Activated CD4-positive, alpha-beta T cell treated with anti-CD3 and anti-CD28 coated beads for 24 hours (primary cell): ENCODE measurements at places on chromosomes 2 and 18.

DNA sequence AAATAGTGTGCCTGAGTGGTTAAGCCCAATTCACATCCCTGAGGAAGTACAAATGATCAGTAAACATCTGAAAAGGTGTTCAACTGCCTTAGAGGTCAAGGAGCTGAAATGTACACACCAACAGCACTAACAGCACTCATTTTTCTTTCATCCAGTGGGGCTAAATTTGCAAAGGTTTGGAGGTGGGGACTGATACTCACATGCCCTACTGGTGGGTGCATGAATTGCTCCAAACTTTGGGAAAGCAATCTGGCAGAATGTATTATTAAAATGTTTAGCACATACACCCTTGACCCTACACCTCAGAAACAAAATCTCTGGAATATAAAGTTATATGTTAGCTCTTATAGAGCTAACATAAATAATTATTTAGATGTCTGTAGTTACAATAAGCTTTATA is 19.0 kb upstream of the FAM178B start:
- DNase-seq: no peak

DNA sequence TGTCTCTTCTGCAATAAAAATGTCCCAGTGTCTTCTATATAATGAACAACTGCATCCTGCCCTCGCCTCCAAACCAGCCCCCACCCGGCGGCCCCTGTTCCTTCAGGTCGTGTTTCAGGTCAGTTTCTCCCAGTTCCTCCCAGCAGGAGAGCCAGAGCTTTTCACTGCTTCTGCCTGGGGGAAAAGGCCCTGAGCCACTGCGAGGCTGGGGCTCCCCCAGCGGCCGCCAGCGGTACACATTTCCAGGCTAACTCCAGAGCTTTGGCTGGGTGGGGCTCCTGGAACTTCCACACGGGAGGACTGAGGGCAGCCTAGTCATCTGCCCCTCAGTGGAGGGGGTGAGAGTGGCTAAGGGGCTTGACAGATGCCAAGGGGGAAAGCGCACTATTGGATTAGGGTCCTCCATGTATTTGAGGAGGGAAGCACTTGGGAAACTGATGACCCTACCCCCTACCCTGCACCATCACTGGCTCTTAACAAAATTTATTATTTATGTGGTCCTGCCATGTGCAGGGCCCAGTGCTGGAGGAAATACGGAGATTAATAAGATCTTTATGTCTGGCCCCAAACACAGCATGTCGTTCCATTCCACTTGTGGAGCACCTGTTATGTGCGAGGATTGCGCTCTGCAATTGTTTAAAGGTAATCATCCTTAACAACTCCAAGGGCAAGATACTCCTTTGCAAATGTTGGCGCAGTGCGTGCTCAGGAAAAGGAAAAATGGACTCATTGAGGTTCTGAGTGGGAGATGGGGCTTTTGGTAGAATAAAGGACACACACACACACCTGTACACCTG is 17.3 kb upstream of the CYS1 start:
- DNase-seq: no peak

- no peak for DNase-seq
Measured at GRCh38 chr18:75159238-75159518, 49.8 kb downstream of the PTGR3 start.

GRCh38 chr2:206127656-206128055 is 31.6 kb downstream of the NDUFS1 start:
- DNase-seq: no peak

DNA sequence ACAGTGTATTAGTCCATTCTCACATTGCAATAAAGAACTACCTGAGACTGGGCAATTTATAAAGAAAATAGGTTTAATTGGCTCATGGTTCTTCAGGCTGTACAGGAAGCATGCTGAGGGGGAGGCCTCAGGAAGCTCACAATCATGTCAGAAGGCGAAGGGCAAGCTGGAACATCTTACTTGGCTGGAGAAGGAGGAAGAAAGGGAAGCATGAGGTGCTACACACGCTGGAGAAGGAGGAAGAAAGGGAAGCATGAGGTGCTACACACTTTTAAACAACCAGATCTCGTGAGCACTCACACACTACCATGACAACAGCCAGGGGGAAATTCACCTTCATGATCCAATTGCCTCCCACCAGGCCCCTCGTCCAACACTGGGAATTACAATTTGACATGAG is 95.3 kb upstream of the FAM110C start:
- no peak for DNase-seq

DNA sequence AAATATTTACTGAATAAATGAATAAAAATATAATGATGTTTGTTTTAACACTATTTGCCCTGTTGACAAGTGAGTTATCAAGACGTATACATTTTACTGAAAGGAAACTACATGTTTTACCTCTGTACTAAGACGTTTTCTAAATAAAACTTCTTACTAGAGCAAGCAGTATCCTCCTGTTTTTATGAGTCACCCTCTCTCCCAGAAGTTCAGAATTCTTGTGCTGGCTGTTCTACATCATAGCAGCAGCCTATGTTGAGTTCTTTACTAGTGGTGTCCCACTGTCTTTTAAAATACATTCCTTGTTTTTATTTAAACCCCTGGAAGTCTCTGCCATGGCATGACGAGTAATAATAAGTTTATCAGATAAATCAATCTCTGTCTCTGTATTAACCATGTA is 297.4 kb downstream of the CALCRL start:
- no peak for DNase-seq

DNA sequence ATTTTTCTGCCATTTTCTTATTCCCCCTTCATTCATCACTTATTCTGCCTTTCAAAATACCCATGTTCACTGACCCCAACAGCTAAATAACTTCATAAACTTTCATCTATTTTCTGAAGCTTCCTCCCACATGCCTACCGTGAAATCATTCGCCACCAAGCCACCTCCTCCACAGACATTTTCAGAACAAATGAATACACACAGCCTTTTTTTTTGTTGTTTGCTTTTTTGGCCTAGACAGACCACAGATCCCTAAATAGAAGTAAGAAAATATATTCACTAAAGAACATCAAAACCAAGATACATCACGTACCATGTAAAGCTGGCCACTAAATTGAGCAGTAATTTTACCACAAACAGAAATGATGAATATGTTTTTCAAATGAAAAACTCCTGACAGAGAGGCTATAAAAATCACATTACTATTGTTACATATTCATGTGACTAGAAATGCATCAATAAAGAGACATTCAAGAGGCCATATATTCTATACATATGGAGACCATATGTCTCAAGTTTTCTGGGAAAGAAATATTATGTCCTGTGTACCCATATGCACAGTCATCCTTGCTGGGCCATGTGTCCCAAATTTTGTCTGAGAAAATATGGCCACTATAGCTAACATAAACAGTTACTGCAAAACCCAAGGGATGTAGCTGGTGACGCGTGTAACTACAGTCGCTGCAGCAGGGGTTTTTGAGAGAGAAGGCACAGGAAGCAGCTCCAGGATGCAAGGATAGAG is 200.3 kb downstream of the FBXO15 start:
- no peak for DNase-seq

DNA sequence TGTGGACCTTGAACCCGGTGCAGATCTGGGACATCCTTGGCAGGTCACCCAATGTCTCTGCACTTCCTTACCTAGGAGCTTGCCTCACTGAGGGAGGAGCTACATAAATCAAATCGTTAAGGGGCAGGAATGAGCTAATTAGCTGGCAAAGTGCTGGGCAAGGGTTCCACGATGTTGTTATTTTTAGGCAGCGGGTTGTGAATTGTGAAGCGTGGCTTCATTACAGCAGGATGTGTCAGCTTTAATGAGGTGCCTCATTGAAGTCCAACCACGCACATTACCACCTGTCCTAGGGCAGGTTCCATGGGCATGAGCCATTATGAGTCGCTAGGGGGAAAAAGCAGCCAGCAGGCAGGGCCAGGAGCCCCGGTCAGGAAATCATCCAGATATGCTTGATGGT is 127.0 kb upstream of the AGAP1 start:
- no peak for DNase-seq

DNA sequence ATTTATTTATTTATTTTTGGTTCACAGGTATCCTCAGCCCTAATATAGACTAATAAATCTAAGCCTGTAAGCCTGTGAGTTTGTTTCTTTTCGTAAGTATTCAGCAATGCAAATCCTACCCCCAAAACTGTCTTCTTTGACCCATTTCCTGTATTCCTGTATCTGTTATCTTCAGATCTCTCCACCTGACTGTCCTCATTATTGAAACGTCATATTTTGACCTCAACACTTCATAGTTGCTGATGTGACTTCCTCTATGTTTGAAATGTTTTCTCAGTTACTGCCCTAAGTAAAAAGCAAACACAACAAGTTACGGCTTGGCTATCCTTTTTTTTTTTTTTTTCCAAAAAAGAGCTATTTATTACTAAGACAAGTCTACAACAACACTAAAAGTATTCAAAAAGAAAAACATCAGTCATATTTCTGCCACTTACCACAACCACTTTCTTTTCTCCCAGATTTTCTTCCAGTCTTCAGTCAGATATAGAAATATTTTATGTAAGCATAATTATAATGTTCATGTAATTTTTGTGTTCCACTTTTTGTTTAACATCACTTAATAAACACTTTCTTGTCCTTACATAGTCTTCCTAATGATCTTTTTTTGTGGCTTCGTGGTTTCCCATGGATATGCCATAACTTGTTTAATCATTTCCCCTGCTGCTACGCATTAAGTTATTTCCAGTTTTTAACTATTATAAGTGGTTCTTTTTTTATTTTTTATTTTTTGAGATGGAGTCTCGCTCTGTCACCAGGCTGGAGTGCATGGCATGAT is 45.0 kb upstream of the EML4 start:
- DNase-seq: no peak

GRCh38 chr2:183740241-183740640 is 616.0 kb downstream of the NUP35 start:
- DNase-seq: no peak

GRCh38 chr2:96642564-96643360 is at the start of gene FER1L5:
TSS of gene FER1L5 (plus strand) at chr2:96642764. CDS start at chr2:96642837, 73 bp downstream.
- DNase-seq: no peak

GRCh38 chr2:191171708-191172355 is 21.0 kb upstream of the STAT4 start:
- no peak for DNase-seq

DNA sequence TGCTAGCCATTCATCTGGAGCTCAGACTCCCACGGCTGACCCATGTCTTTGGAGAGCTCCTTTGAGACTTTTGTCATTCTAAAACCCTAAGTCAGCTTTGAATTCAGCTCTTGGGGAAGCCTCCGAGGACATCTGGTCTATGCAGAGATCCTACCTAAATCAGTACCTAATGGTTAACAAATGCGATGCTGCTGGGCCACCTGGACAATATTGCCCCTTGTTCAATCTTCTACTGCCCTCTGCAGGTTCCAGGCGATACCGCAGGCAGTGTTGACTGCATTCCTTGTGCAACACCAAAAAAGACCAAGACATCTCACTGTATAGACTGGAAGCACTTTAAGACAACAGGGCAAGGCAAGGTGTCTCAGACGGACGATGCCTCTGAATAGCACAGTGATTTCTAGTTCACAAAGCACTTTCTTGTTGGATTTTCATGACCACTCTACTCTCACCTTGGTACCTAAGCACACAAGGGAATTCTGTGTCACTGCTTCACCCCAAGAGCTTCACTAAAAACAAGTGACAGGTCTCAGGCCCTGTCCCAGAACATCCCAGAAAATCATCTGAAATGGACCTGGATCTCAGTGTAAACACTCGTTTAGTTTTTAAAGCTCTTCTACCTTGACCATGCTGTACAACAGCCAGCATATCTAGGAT is 80.9 kb downstream of the XDH start:
- DNase-seq: peak; percentile 62

GRCh38 chr2:26008851-26009566 is 24.9 kb upstream of the RAB10 start:
- DNase-seq: no peak

DNA sequence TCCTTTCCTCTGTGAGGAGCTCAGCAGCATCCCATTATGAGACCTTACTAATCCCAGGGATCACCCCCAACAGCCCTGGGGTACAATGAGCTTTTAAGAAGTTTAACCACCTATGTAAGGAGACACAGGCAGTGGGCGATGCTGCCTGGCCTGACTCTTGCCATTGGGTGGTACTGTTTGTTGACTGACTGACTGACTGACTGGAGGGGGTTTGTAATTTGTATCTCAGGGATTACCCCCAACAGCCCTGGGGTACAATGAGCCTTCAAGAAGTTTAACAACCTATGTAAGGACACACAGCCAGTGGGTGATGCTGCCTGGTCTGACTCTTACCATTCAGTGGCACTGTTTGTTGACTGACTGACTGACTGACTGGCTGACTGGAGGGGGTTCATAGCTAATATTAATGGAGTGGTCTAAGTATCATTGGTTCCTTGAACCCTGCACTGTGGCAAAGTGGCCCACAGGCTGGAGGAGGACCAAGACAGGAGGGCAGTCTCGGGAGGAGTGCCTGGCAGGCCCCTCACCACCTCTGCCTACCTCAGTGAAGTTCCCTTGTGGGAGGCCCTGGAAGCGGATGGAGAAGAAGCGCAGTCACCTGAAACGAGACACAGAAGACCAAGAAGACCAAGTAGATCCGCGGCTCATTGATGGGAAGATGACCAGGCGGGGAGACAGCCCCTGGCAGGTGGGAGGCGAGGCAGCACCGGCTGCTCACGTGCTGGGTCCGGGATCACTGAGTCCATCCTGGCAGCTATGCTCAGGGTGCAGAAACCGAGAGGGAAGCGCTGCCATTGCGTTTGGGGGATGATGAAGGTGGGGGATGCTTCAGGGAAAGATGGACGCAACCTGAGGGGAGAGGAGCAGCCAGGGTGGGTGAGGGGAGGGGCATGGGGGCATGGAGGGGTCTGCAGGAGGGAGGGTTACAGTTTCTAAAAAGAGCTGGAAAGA is 7.6 kb downstream of the PROC start:
- DNase-seq: no peak

- DNase-seq: no peak
Measured at GRCh38 chr2:159208438-159208837, 78.1 kb downstream of the WDSUB1 start.

DNA sequence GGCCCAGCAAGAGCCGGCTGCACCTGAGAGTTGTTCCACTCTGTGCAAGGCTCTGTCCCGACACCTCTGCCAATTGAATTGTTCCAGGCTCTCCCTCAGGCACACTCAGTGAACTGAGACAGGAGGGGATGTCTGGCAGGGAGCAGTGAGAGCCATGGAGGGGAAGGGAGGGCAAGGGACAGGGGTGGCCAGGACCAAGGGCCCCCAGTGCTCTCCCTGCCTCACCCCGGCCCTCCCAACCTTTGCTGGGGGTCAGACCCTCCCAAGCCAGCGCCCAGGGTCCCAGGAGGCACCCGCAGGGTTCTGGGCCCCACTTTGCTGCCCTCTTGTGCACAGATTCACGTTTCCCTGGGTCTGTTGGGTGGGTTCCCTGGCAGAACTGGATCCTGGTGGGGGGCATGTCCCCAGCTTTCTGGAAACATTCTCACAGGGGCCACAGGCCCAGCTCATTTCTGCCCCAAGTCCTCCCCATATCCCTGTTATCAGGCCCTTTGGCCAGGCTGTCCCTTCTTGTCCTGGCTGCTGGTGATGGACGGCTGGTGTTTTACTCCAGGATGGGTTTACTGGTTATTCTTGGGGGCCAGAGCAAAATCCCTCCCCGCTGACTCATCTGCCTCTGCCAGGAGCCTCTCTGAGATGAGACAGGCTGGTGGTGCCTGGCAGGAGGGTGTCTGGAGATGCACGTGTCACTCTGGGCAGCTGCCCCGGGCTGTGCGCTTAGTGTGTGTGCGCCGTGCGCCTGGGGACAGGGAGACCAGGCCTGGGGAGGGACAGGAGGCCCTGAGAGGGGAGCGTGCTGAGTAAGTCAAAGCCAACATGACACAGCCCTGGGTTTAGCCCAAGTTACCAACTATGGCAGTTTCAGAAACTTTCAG is 136.5 kb upstream of the CTDP1 start:
- no peak for DNase-seq
